Bronchial smooth muscle cell (primary cell): ENCODE measurements at places on chromosomes 11 and 22. TPM values are rescaled to one million over a fixed set of nuclear protein-coding genes. Genes with fewer than 3 reads are reported as not detected.

SBF2 gene
- total RNA-seq, result 38.3 and 45.7 TPM in 2 replicates

SCARF2 gene
- total RNA-seq, result 13.9 and 15.8 TPM in 2 replicates

P2RY2 gene
- total RNA-seq, result under 0.01 TPM in 1 of 2 replicates, not detected in the other

RCOR2 gene
- total RNA-seq, result 3.5 and 4.9 TPM in 2 replicates

SLC22A6 gene
- total RNA-seq, result not detected in 2 replicates

SYT8 gene
- total RNA-seq, result not detected in 2 replicates

MRGPRF gene
- total RNA-seq, result 28.7 and 33.5 TPM in 2 replicates

RIBC2 gene
- total RNA-seq, result 0.32 TPM in 1 of 2 replicates, not detected in the other

NCF4 gene
- not detected in 2 replicates for total RNA-seq

OR5AK2 gene
- total RNA-seq, result not detected in 2 replicates

OTOG gene
- not detected in 2 replicates for total RNA-seq

FADD gene
- 30.8 and 31.1 TPM in 2 replicates for total RNA-seq

APOL5 gene
- not detected in 2 replicates for total RNA-seq

OR51G1 gene
- not detected in 2 replicates for total RNA-seq

LRRC32 gene
- total RNA-seq, result 9.6 and 22.9 TPM in 2 replicates

SLC5A1 gene
- not detected in 2 replicates for total RNA-seq

ACR gene
- not detected in 2 replicates for total RNA-seq

CAVIN3 gene
- total RNA-seq, result 133 and 181 TPM in 2 replicates

TIMP3 gene
- total RNA-seq, result 220 and 367 TPM in 2 replicates

RAG2 gene
- not detected in 2 replicates for total RNA-seq

GNG3 gene
- total RNA-seq, result not detected in 2 replicates

DLG2 gene
- total RNA-seq, result 3.3 TPM in 2 replicates

NLRP14 gene
- total RNA-seq, result 0.09 and 0.16 TPM in 2 replicates

TMEM25 gene
- 11.2 and 12.1 TPM in 2 replicates for total RNA-seq

KCNJ5 gene
- 0.16 and 0.17 TPM in 2 replicates for total RNA-seq

LDLRAD3 gene
- total RNA-seq, result 7.9 and 12.6 TPM in 2 replicates

DAGLA gene
- total RNA-seq, result 1.9 and 2.7 TPM in 2 replicates

C11orf87 gene
- total RNA-seq, result 0.16 TPM in 1 of 2 replicates, not detected in the other

TBX10 gene
- total RNA-seq, result not detected in 2 replicates

SHANK2 gene
- 0.32 and 0.43 TPM in 2 replicates for total RNA-seq

PIWIL4 gene
- total RNA-seq, result 2.5 and 5.1 TPM in 2 replicates

CREB3L1 gene
- 16.1 and 19.2 TPM in 2 replicates for total RNA-seq

C11orf21 gene
- under 0.01 TPM in 1 of 2 replicates, not detected in the other for total RNA-seq

CLCF1 gene
- total RNA-seq, result 2.7 and 3.0 TPM in 2 replicates

FDXACB1 gene
- total RNA-seq, result 1.6 and 1.9 TPM in 2 replicates

MYBPC3 gene
- total RNA-seq, result not detected in 2 replicates

CATSPER1 gene
- total RNA-seq, result under 0.01 TPM in 1 of 2 replicates, not detected in the other

CCDC89 gene
- 7.1 and 8.7 TPM in 2 replicates for total RNA-seq

MYOD1 gene
- total RNA-seq, result not detected in 2 replicates

INPP5J gene
- 0.16 and 0.17 TPM in 2 replicates for total RNA-seq

OR2AG1 gene
- not detected in 2 replicates for total RNA-seq

PLXNB2 gene
- total RNA-seq, result 127 and 183 TPM in 2 replicates

PGR gene
- under 0.01 and 0.09 TPM in 2 replicates for total RNA-seq

MFNG gene
- not detected in 2 replicates for total RNA-seq

ADAMTS15 gene
- 23.4 and 29.6 TPM in 2 replicates for total RNA-seq

CHRNA10 gene
- 0.43 and 0.47 TPM in 2 replicates for total RNA-seq

DPP3 gene
- total RNA-seq, result 31.9 and 42.6 TPM in 2 replicates

BDNF gene
- 4.6 and 10.9 TPM in 2 replicates for total RNA-seq

PDXP gene
- 1.7 and 2.8 TPM in 2 replicates for total RNA-seq

SNX32 gene
- total RNA-seq, result 4.0 and 4.1 TPM in 2 replicates

PPP1CA gene
- 72.2 and 109 TPM in 2 replicates for total RNA-seq

CLDN5 gene
- total RNA-seq, result 0.43 and 0.63 TPM in 2 replicates
